ENCODE measurements at places on chromosomes 7 and 10.

GRCh38 chr10:52187521-52188258, 126.4 kb upstream of the DKK1 start:
- DNase-seq = no peak

DNA sequence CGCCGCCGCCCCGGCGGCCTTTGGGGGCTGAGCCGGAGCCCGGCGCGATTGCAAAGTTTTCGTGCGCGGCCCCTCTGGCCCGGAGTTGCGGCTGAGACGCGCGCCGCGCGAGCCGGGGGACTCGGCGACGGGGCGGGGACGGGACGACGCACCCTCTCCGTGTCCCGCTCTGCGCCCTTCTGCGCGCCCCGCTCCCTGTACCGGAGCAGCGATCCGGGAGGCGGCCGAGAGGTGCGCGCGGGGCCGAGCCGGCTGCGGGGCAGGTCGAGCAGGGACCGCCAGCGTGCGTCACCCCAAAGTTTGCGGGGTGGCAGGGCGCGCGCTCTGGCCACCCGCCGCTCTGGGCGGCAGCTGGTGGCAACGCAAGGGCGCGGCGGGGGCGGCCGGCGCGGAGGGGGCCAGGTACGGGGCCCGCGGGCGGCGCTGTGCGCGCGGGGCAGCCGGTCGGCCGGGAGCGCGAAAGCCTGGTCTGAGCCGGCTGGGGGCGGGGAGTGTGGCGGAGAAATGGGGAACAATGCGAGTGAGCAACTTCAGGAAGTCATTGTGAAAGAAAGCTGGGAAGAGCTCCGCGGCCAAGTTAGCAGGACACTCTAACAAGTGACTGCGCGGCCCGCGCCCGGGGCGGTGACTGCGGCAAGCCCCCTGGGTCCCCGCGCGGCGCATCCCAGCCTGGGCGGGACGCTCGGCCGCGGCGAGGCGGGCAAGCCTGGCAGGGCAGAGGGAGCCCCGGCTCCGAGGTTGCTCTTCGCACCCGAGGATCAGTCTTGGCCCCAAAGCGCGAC, at the start of gene IKZF1:
TSS of gene IKZF1 (plus strand) at position 588 of the 782 bp plus-strand sequence. CDS start 14,346 bp downstream, outside the sequence.
- DNase-seq = no peak

DNA sequence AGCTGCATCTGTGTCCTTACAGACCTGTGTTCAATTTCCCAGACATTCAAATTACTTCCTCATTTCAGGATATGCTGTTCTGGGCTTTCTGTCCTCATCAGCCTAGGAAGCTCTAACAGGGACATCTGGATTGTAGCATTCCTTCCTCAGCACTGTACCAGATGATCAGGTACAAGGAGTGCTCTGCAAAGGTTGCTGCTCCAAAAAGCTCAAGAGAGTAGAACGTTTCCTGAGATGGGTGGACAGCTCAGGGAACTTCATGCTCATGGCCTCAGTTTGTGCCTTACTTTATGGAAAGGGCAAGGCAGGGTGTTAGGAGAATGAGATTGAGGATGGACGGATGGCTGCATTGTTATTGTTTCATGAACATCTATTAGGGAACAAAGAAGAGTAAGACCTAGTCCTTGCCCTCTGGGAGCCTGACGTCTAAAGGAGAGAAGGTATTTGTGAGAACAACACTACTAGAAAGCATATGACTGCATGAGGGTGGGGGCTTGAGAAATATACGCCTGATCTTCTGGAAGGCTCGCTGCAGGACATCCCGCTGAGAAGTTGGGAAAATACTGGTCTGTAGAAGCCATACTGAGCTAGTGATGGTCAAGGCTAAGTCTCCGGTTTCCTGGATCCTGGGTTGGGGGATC, 10.5 kb upstream of the ZNF212 start:
- DNase-seq = no peak

- DNase-seq = no peak
These were observed 1.6 kb downstream of the LMOD2 start for GRCh38 chr7:123657304-123657685.

- no peak for DNase-seq
These were observed 3.9 kb downstream of the ATXN7L1 start for GRCh38 chr7:105872491-105872890.

- DNase-seq = no peak
These were observed 133.9 kb downstream of the PRPF18 start for GRCh38 chr10:13720699-13721098.

- DNase-seq = no peak
These were observed 194.4 kb upstream of the C7orf33 start for GRCh38 chr7:148395990-148396716.

GRCh38 chr10:6025683-6026255, 36.4 kb downstream of the IL2RA start:
- no peak for DNase-seq

GRCh38 chr10:110931769-110932381, 12.5 kb downstream of the SHOC2 start:
- no peak for DNase-seq

- no peak for DNase-seq
These were observed 41.9 kb upstream of the ASL start for GRCh38 chr7:66033471-66034385.

- no peak for DNase-seq
These were observed 26.5 kb downstream of the DNAJB12 start for GRCh38 chr10:72328045-72328828.

- no peak for DNase-seq
These were observed 2.1 kb downstream of the RET start for GRCh38 chr10:43078986-43079273.

DNA sequence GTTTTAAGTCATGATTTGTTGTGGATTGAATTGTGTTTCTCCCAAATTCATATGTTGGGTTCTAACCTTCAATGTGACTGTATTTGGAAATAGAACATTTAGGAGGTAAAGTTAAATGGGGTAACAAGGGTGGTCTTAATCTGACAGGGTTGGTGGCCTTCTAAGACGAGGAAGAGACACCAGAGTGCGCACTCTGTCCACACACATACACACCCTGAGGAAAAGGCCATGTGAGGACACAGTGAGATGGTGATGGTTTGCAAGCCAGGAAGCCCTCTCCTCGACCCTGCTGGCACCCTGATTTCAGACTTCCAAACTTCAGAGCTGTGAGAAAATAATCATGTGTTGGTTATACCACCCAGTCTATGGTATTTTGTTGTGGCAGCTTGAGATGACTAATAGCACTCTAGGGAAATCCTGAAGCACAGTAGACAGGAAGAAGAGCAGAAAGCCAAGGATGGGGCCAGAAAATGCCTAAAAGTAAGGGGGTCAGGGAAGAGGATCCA, 28.0 kb upstream of the SEM1 start:
- no peak for DNase-seq

- DNase-seq = no peak
These were observed 13.2 kb downstream of the OSBPL3 start for GRCh38 chr7:24966802-24967201.

GRCh38 chr10:70803775-70804420, 11.8 kb upstream of the SGPL1 start:
- no peak for DNase-seq

DNA sequence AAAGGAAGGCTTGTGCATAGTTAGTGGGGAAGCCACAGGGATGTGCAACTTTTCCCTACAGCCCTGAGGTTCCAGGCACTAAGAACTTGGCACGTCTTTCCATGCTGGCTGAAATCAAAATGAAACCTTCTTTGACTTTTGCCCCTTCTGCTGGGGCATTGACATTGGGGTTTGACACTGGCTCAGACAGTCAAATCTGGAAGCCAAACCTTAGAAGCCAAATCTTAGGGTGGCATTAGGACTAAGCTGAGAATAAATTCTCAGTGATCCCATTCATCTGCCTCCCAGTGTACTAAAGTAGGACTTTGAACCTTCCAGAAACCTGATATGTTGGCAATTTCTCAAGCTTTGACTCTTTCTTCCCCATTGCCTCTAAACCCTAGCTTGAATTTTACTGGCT, 31.3 kb upstream of the INSYN2A start:
- no peak for DNase-seq

GRCh38 chr10:986881-987619, 1.2 kb upstream of the GTPBP4 start:
- DNase-seq = no peak

DNA sequence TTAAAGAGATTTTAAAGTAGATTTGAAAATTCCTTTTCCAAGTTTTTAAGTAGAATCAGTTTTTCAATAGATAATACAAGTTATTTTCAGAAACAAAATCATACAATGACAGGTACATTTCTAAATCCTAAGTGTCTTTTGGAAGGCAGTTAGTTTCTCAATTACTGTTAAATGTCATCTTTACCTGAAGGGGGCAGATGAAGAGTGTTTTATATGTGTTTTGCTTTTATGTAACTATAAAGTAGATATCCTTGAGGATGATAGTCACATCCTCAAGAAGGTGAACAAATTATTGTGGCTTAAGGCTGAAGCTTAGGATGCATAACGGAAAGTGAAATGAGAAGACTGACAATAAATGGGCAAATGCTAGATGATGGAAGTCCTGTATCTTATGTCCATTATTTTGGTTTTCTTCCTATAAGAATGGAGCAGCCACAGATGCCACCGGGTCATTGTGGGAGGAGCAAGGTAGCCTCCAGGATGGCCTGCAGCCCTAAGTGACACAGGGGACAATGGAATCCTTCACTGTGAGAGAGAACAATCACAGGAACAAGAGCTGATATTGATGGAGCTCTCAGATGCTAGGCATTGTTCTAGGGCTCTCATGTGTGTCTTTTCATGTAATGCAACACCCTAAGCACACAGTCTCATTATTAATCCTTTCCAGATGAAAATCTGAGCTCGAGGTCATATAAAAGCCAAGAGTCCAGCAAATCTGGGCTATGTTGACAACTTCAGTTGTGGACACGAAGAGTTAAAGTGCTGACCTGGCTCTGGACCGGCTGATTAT, 14.1 kb upstream of the MKX start:
- no peak for DNase-seq

- DNase-seq = no peak
These were observed 16.9 kb upstream of the FIGNL1 start for GRCh38 chr7:50466815-50467585.

- no peak for DNase-seq
These were observed 739.0 kb upstream of the GALNT17 start for GRCh38 chr7:70392877-70393435.

DNA sequence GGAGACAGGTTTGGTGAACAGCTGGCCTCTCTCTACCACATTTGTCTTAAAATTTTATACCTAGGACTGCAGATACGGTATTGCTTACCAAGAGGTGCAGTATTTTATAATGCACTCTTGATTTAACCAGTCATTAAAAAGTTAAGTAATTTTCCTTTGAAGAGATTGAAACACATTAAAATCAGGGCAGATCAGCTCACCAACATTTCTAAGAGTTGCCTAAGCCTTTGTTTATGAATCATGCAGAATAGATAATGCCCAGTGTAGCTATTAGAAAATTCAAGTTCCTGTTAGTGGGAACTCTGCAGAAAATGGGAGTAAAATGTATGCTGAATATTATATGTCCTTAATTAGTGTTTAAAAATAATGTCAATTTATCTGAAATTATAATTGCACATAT, 140.2 kb upstream of the PRPS1L1 start:
- no peak for DNase-seq

GRCh38 chr10:1414893-1415292, 322.4 kb downstream of the ADARB2 start:
- no peak for DNase-seq

- no peak for DNase-seq
These were observed 19.0 kb downstream of the DPCD start for GRCh38 chr10:101607124-101607523.

DNA sequence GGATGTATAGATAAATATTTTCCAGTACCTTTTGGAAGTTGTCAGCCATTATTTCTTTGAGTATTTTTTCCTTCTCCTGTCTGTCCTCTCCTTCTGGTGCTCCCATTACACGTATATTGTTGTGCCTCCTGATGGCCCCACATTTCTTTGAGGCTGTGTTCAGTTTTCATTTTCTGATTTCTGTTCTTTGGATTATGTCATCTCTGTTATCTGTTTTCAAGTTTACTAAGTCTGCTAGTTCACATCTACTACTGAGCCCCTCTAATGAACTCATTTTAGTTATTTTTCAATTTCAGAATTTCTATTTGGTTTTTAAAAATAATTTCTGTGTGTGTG, 16.3 kb downstream of the RBM33 start:
- no peak for DNase-seq

DNA sequence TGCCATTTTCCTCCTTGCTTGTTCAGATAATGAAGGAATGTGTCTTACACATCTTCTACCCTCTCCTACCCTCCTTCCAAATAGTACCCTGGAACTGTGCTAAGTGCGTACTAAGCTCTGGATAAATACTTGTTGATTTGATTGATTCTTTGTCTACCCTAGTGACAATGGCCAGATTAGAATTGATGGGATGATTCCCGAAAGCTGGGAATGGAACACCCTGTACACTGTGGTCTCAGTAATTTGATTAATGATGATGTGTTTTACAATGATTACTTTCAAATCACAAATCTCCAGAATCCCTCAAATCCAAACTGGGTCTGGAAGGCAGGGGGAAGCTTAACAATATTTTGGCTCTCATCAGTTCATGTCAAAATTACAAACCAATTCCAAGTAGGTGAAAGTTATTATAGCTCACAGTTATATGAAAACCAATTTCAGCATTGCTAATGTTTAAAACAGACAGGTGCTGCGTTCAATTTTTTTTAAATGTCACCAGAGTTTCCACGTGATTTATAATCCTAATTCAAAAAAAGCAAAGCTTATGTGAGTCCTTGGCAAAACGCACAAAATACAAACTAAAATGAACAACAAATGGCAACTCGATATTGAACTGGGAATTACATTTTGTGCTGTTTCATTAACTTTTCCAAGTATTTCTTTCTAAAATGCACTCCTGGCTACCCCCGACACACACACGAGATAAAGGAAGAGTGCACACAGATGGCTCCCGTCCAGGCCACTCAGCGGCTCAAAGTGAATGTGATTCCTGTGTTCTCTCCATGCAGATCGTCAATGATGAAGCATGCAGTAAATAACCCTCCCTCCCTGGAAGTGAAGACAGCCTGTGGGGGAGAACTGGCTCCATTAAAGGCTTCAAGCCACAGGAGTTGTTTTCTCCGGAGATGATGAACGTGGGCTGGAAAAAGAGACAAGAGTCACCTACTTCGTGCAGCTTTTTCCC, 21.7 kb upstream of the ADRB1 start:
- DNase-seq = no peak

- peak; percentile 23 for DNase-seq
These were observed at the start of gene CHN2 for GRCh38 chr7:29194594-29195427. Gene CHN2, plus strand, starts transcription at chr7:29194775.

GRCh38 chr7:151109094-151110048, 23.1 kb downstream of the AGAP3 start:
- no peak for DNase-seq

DNA sequence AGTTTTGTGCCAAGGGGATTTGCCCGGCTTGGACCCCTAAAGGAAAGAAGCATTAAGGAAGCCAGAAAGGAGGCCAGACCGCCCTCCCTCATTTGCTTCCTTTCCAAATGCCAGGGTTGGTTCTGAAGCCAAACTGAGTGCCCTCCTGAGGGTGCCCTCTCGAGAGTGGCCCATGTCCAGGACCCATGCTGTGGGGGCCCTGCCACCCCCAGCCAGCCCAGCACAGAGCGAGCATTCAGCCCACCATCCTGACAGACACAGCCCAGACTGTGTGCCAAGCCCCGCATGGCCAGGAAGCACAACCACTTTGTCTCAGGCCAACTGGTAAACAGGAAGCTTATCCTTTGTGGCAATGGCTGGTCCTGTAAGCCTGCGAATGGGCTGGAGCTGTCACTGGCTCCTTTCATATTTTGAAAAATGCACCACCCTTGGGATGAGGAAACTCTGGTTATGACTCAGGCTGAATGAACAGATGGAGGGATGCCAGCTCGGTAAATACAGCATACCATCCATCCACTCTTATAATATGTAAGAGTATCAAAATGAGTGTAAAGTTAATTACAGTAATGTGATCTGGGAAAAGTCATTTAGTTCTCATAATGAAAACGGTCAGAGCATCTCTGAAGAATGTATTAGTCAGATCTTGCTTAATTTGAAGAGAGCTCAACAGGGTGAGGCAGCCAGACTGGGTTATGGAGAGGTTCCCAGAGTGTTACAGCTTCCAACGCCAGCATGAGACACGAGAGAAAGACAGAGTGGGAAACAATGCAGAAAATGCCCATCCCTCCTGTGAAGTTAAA, 65.0 kb downstream of the STK17A start:
- peak; percentile 44 for DNase-seq

Data from stimulated activated CD8-positive, alpha-beta memory T cell treated with anti-CD3 and anti-CD28 coated beads, Interleukin-15, amount 100 ng/mL, for 48 hours (primary cell).